ENCODE measurements at places on chromosomes 2 and 18. TPM values are rescaled to one million over a fixed set of nuclear protein-coding genes. Genes with fewer than 3 reads are reported as not detected.

HOXD3 gene
- 7.2 TPM for total RNA-seq

CCL20 gene
- 6.0 TPM for total RNA-seq

CACNB4 gene
- total RNA-seq: 0.82 TPM

PLCD4 gene
- total RNA-seq: 0.93 TPM

IKZF2 gene
- total RNA-seq: 3.3 TPM

PTPN4 gene
- total RNA-seq: 43.6 TPM

GYPC gene
- total RNA-seq: 308 TPM

Measured in glomerular endothelial cell (primary cell).